A549 (cell line): ENCODE measurements at places on chromosomes 7 and 10. TPM values are rescaled to one million over a fixed set of nuclear protein-coding genes. Genes with fewer than 3 reads are reported as not detected.

DNA sequence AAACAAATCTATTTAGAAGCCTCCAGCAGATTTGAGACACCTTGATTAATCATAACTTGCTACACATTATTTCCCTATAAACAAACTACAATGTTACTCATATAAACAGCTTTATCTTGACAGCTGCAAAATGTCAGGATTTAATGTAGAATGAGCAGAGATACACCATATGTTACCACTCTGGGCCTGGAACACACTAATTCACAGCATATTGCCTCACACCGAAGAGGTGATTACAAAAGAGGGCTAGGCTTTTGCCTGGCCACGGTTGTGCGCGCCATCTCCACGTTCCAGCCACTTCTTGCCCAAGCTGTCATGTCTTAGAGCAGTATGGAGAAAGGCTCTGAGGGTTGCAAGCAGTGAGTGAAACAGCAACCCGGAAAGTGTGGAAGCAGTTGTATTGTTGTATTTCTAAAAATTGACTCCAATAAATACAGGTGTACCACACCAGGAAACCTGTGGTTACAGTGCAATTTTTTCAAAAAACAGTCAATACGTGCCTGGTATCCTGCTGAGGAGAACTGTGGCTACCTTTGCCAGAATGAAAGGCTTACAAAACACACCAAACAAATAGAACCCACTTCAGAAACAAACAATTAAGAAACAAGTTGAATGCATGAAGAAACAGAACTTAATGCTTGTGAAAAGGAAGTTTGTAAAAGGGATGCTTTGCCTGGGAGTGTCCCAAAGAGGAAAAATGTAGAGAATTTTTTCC is 498.1 kb downstream of the PLXNA4 start:
- no peak for DNase-seq

GRCh38 chr7:26815426-26815825 is 49.0 kb downstream of the SKAP2 start:
- no peak for DNase-seq

- DNase-seq = no peak
Measured at GRCh38 chr10:49152037-49152436, 18.2 kb upstream of the FAM170B start.

- no peak for DNase-seq
Measured at GRCh38 chr7:155810770-155811559, 1.3 kb downstream of the SHH start.

DNA sequence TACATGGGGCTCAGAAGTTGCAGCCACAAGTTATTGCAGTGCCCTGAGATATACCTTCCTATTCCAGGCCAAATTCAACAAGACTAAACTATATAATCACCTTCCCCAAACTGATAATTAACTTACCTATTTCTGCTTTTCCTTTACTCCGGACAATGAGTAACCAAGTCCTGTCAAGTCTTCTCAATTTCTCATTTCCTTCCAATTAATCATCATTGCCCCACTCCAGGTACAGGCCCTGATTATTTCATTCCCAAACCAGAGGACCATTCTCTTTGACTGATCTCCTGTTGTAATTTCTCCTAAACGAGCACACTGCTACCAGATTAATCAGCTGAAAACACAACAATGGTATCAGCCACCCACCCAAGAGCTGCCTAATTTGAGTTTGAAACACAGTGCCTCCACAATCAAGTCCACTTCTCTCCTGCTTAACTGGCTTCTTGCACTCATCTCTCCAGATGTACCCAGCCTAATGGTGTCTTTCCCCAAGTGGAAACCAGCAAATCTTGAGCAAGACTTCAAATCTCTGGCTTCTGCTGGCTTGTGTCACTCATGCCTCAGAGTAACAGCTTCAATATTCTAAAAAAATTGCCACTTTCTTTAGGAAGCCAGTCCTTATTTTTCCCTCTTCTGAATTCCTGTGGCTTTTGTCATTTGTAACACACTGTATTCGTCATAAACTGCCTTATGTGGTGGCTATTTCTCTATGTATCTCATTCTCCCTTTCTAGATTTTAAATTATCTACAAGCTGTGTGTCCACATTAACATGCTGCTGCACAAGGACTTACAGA is 89.1 kb downstream of the CDK6 start:
- no peak for DNase-seq

DNA sequence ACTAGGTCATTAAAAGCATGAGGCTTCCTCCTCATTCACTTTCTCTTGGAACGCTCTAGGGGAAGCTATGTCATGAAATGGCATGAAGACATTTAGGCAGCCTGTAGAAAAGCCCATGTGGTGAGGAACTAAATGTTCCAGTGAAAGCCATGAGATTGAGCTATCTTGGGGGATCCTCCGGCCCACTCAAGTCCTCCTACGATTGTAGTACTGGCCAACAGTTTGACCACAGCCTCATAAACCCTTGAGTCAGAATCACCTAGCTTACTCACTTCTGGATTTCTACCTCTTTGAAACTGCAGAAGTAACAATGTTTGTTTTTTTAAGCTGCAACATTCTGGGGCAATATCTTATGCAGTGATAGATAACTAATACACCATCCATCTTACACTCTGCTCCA is 605.1 kb downstream of the SORCS1 start:
- no peak for DNase-seq

- DNase-seq = no peak
Measured at GRCh38 chr10:25065761-25066476, 49.5 kb downstream of the THNSL1 start.

Gene TYW1B
- polyA plus RNA-seq = 2.5 to 2.8 TPM (median 2.7 TPM) in 3 replicates

Gene PDE1C
- 8.0 to 8.5 TPM (median 8.1 TPM) in 3 replicates for polyA plus RNA-seq
